Skin of body (tissue), 3 donors: ENCODE measurements at places on chromosomes 3 and 15. TPM values are rescaled to one million over a fixed set of nuclear protein-coding genes. Genes with fewer than 3 reads are reported as not detected.

GRCh38 chr15:76837474-76837873, 67.7 kb downstream of the SCAPER start:
- DNase-seq = no peak

GRCh38 chr3:9204253-9204992, 45.0 kb downstream of the SRGAP3 start:
- DNase-seq = no peak

Gene PLA2G4E
- 33.8 TPM for total RNA-seq

- peak; percentile 50 for DNase-seq
Observed at GRCh38 chr15:44536302-44536961, 515 bp upstream of the EIF3J start.

DNA sequence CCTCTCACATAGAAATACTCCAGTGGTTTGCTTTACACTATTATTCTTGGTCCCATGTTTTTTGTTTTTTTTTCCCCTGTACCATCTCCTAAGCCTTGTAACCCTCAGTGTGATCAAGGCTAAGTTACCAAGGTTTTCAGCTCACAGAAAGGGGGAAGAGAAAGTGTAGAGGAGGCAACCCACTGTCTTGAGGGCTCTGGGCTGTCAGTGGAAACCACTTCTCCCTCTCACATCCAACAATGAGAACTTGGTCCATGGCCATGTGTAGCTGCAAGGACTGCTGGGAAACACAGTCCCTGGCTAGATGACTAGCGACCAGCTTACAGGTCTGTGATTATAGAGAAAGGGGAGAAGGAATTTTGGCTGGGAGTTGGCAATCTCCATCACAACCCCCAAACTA, 30.3 kb downstream of the GPD1L start:
- no peak for DNase-seq

DNA sequence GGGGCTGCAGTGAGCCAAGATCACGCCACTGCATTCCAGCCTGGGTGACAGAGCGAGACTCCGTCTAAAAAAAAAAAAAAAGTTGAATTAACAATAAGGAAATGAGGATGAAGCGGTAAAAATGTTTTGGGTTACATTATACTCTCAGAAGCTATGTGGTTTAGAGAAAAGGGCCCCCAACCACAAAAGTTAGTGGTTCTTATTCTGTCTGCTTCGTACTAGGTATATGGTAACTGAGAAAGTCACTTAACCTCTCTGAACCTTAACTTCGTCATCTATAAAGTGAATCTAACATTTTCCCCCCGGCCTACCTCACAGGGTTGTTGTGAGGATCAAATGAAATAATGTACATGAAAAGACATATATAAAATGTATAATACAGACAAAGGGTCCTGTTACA, 38.4 kb upstream of the EHHADH start:
- DNase-seq = no peak

Gene SEMA3B
- total RNA-seq = 21.8 TPM

Gene RTP4
- 0.79 TPM for total RNA-seq

DNA sequence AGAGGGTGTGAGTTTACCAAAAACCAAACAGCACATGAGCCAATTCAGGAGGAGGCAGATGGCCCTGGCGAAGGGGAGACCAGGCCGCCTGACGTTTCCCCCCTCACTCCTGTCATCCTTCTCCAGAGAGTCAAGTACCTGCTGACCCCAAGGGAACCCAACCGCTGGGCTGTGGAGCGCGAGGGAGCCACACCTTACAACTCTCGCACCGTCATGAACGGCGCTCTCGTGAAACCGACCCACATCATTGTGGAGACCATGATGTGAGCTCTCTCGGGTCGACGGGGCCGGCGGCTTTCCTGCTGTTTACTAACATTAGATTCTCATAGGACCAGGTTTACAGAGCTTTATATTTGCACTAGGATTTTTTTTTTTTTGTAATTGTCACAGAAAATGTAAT, 55.4 kb downstream of the GRIP2 start:
- DNase-seq = no peak

- no peak for DNase-seq
Observed at GRCh38 chr15:50030456-50030855, 88.6 kb downstream of the ATP8B4 start.

DNA sequence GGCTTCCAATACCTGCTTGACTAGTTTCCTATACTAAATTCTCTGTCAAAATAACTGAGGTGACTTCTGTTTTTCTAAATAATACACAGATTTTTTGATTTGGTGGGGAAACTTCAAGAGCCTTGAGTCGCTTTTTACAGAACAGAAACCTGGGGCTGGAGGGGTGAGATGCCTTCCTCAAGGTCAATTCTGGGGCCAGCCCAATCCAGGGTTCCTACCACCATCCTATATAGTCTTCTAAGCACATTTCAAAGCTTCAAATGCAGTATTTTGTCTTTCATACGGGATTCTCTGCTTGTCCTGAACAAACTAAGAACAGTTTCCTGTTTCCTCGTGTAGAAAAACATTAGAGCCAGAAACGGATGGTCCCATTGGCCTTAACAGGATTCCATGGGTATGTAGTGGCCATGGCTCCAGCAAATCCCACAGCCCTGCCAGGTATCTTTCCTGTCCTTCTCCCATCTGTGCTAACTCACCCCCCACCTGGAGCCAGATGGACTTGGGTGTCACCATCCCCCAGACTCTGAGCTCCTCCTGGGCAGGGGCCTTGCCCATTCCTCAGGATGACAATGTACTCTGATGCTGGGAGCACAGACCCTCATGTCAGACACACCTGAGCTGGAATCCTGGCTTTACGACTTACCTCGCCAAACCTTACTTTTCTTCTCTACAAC, 146.9 kb downstream of the KLF13 start:
- DNase-seq = no peak

Gene FOXB1
- not detected for total RNA-seq

DNA sequence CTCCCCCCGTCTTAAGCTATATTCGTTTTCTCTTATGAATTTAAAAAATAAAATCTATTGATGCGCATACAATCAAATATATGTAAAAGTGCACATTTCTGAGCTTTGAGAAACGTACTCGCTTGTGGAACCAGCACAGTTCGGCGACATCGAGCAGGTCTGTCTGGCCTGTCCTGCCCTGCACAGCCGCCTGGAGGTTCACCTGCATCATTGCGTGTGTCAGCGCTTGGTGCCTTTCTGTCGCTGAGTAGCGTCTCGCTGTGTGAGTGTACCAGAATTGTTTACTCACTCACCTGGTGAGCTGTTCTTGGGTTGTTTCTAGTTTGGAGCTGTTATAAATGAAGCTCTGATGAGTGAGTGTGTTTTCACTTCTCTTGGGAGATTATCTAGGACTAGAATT, 104.0 kb downstream of the VGLL4 start:
- no peak for DNase-seq

GRCh38 chr3:124461838-124462632, 268.2 kb upstream of the UMPS start:
- no peak for DNase-seq

DNA sequence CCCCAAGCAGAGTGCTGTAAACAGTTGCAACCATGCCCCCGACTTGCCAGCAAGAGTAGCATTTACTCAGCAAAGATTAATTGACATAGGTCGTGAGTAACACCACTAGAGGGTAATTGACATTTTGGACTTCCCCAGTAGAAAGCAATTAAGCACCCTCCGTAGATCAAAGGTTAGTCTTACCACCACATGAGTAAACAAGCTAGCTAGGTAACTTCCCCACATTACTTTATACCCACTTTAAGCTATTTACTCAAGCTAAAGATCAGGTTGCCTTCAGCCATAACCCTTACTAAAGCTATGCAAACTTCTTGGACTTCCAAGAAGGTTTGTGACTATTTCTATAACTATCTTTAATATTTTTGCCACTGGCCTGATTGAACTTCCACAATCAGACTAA, 1072.7 kb downstream of the OTOL1 start:
- DNase-seq = no peak

DNA sequence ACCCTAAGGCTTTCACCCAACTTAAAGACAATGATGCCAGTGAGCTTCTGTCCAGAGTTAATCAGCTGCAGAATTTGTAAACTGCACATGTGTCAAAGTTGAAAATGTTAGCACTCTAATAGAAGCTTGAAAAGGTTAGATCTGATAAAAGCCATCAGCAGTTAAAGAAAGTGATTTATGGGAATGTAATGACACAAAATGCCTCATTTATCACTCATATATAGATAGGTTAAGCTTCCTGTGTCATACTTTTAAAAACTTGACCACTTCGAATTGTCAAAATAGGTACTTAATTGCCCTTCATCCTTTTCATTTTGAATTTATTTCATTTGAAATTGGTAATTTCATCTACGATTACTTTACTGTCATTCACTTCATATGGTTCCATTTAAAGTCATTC, 151.6 kb downstream of the CDIN1 start:
- no peak for DNase-seq

- no peak for DNase-seq
Observed at GRCh38 chr3:101009386-101009785, 16.2 kb upstream of the ABI3BP start.

Gene ATP13A5
- total RNA-seq = 3.7 TPM

DNA sequence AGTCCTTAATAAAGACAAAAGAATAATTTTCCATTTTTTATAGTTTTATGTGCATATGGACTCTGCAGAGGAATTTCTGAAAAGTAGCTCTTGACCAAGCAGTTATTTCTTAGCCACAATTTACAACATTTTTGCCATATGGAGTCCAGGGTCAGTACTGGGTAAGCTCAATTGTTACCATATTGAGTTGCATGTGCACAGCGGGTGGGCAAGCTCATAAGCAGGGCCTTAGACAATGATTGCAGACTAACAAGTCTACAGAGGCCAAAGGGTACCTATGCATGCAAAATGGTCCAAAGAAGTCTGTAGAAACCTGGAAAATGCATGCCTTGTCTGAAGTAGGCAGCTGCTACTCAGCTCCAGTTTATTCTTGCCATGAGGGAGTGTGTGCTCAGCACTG, 19.0 kb upstream of the ARHGEF26 start:
- DNase-seq = no peak
